Fibroblast of skin of back (primary cell): ENCODE measurements at places on chromosomes 3 and 15.

GRCh38 chr3:172402090-172402489 lies 46.2 kb downstream of the GHSR start:
- DNase-seq = no peak

DNA sequence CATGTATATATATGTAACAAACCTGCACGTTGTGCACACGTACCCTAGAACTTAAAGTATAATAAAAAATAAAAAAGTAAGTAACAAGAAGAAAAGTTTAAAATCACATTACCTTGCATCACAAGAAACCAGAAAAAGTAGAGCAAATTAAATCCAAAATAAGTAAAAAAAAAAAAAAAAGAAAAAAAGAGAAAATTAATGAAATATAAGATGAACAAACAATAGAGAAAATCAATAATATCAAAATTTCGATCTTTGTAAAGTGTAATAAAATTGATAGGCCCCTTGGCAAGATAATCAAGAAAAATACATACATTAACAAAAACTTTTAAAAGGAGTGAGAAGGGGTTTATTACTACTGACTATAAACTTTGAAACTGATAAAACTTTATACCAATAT lies 7.4 kb upstream of the BHLHE40 start:
- DNase-seq = no peak

GRCh38 chr15:76200641-76201105 lies 110.6 kb downstream of the ETFA start:
- DNase-seq = no peak

- DNase-seq = no peak
These were observed 141.0 kb upstream of the HACD2 start for GRCh38 chr3:123725652-123726400.

- DNase-seq = no peak
These were observed 70.4 kb downstream of the ARPP21 start for GRCh38 chr3:35709691-35710090.

- no peak for DNase-seq
These were observed 42.5 kb downstream of the CMTM6 start for GRCh38 chr3:32460031-32460749.

GRCh38 chr3:36843065-36844051 lies 79.0 kb upstream of the DCLK3 start:
- peak; percentile 12 for DNase-seq

GRCh38 chr3:160402221-160403027 lies 3.0 kb downstream of the SMC4 start:
- DNase-seq = peak; percentile 6
